ENCODE measurements at places on chromosomes 11 and 22.

DNA sequence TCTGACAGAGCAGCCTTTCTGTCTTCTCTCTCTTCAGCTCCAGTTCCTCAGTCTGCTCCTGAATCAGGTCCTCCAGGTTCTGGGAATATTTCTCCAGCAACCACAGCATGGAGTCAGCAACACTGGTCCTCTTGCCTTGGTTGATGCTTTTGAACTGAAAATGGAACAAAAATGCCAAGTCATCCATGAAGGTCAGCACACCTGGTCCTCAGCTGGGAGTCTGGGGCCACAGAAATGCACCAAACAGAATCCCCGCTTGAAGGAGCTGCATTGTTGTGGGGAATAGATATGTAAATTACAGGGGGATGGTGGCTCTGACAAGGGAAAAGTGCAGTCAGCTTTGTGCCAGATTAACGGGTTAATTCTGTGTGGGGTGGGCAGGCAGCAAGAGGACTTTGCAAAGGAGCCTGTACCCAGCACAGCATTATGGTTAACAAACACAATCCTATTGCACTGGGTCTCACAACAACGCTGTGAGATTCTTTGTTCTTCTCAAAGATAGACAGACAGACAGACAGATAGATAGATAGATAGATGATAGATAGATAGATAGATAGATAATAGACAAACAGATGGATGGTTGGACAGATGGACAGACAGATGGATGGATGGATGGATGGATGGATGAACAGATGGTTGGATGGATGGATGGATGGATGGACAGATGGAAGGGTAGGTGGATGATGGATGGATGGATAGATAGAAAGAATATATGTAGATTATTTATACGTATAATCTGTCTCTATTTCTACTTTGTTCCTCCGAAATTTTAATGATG, 33.8 kb upstream of the LRRC32 start:
- peak; percentile 48 for DNase-seq

DNA sequence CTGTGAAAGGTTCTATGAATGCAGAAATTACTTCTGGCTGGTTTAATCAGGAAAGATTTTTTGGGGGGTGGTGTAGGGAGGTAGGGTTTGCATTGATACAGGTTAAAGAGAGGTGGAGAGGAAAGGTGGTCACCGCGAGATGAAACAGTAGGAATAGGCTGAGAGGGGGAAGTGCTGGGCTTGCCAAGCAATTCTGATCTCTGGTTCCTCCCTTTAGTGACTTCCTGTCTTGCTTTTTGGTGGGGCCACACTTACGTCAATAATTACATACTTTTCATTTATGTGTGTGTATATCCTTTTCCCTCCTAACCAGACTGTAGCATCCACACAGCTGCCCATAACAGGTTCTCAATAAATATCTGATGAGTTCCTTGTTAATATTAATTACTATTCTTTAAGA, 120.0 kb downstream of the CTNND1 start:
- no peak for DNase-seq

- DNase-seq = no peak
These were observed 151.8 kb downstream of the MPPED1 start for GRCh38 chr22:43563571-43563970.

GRCh38 chr22:50474710-50475651, at the start of gene SBF1:
Gene SBF1 (minus strand): TSS chr22:50475035. CDS start chr22:50474840, 195 bp downstream.
- DNase-seq = peak; percentile 72

- DNase-seq = no peak
These were observed 2.1 kb upstream of the DGKZ start for GRCh38 chr11:46345131-46345597.

DNA sequence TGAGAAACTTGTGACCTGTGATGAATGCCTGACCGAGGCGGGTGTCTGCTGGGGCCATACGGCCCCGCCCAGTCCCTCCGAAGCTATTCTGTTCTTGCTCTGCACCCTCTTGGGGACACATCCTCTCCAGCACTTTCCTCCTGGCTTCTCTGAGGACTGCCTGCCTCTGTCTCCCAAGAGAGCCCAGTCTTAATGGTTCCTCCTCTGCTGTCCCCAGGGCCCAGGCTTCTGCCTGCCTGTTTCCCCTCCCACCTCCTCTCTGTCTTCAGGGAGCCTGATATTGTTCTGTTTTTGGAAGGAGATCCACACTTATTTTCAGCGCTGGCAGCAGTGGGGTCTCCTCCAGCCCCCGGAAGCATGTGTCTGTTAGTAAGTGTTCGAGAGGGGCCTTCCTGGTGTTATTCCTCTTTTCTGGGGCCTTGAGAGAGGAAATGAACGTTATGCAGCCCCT, 18.7 kb downstream of the SYNGR1 start:
- no peak for DNase-seq

DNA sequence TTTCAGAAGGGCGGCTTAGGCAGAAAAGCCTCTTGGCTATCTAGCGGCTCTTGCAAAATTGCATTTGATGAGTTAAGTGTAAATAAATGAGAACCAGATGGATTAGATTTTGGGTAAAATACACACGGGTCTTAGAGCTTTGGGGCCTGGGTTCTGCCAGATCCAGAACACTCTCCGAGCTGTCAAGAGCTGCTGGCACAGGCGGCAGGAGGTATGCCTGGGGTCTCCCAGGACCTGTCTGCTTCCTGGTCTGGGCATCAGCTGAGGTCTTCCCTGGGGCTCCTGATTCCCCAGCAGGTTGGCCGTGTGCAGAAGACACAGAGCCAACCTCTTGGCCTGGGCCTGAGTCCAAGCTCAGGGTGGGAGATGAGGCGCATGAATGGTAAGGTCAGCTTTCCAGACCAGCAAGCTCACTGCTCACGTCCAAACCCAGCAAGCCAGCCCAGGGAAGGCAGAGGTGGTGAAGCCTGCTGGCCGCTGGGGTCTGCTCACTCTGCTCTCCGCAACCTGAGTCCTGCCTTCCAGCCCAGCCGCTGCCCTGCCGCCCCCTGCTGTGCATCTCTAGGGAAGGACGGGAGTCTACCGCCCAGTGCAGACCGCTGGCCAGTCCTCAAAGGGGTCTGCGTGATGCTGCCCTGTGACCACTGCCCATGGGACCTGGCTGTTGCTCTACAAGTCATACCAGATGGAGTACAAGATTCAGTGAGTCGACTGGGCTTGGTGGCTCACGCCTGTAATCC, 44.9 kb downstream of the SCUBE1 start:
- no peak for DNase-seq

DNA sequence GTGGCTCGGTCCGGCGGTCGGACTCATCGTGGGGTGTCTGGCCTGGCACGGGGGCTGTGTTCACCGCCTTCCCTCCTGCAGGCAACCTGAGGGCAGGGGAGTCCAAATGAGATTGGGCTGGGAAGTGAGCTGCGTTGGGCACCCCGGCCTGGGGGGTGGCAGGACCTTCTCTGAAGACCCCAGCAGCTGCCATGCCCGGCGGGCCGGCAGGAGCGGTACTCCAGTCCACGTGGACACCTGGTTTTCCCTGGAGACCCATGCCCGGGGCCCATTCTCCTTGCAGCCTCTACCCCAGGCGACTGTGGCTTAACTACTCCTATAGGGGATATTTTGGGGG, 24.5 kb downstream of the LRRC10B start:
- DNase-seq = no peak

GRCh38 chr11:78740199-78741071, 165.8 kb upstream of the NARS2 start:
- DNase-seq = no peak

- no peak for DNase-seq
These were observed 12.6 kb downstream of the CHST1 start for GRCh38 chr11:45652781-45653180.

GRCh38 chr11:20723366-20723765, 54.0 kb downstream of the NELL1 start:
- no peak for DNase-seq

DNA sequence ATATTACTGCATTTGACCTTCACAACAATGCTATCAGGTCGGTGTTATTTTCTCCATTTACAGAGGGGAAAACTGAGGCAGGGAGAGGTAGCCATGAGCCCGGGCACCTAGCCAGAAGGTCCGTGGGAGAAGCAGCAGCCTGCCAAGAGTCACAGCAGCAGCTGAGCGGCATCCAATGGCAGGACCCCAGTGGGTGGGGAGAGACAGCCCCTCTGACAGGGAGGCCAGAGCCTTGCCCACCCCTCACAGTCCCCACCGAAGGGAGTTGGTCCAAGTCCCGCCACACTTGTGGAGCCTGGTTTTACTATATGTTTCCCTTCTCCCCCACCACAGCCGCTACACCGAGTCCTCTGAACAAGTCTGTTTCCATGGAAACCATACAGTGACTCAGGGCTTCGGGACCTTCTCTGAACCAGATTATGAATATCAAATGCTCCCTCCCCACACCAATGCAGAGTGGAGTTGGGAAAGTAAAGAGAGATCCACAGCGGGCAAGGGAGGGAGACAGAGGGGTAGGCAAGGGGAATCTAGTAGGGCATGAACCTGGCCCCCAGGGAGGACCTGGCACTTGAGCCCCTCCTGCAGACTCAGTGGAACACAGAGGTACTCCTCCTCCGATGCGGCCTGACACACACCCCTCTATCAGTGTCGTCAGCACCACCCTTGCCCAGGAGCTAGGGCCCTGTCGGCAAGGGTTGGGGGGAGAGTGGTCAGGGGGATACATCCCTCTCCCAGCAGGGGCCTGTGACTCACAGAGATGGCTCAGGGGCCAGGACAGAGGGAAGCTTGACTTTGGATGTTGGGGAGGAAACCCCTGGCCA, 2.5 kb downstream of the CHST1 start:
- no peak for DNase-seq

DNA sequence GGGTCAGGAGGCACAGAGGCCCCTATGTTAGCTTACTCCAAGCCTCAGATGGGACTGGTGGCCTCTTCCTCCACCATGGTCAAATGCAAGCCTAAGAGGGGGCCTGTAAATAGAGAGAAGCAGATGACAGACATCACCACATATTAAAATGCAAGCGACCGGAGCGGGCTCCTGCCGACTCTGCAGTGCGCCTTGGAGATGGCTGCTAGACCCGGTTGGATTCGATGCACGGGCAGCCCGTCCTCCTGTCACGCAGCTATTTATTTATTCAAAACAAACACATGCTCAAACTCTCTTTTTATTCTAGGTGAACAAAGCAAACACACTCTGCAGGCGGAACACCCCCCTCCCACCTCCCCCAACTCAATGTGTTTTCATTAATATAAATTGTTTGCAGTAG, 208.0 kb downstream of the DSCAML1 start:
- DNase-seq = no peak

- DNase-seq = no peak
These were observed 204.8 kb downstream of the SWAP70 start for GRCh38 chr11:9868641-9869040.

- DNase-seq = no peak
These were observed 771.1 kb downstream of the LRRC4C start for GRCh38 chr11:40688369-40688768.

- DNase-seq = no peak
These were observed 492.6 kb upstream of the CADM1 start for GRCh38 chr11:115996808-115997188.

GRCh38 chr11:125874556-125875124, 12.8 kb upstream of the HYLS1 start:
- peak; percentile 61 for DNase-seq

GRCh38 chr11:109510316-109510715, 88.3 kb downstream of the C11orf87 start:
- no peak for DNase-seq

- DNase-seq = no peak
These were observed 25.2 kb upstream of the NXPE2 start for GRCh38 chr11:114653148-114653547.

DNA sequence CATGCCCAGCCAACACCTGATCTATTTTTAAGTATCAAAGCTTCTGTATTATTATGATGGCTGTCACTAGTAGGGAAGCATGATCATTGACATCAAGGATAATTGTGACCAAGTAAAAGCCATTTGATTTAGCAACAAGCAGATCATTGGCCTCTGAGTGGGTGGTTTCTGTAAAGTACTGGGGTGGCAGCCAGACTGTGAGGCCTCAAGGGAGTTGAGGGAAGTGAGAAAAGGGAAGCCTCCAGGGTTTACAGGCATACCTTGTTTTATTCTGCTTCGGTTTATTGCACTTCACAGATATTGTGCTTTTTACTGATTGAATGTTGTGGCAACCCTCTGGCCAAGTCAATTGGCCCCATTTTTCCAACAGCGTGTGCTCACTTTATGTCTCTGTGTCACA, 60.1 kb downstream of the PRR5L start:
- DNase-seq = no peak

DNA sequence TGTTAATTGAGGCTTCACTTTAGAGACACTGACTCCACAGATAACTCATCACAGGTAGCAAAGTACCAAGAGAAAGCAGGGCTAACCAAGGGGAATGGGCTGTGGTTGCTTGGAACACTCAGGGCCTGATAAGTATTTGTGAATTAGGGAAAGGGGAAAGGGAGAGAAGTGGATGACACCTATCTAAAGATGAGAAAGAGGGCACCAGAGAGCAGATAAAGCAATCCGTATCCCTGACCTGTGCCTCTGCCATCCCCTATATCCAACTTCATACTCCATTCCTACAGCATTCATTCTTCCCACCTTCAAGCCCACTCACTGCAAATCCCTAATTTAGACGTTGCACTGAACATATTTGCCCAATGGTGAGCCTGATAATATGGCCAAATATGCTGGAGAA, 43.0 kb upstream of the API5 start:
- DNase-seq = no peak

GRCh38 chr11:129077191-129077590, 114.9 kb downstream of the ARHGAP32 start:
- no peak for DNase-seq

DNA sequence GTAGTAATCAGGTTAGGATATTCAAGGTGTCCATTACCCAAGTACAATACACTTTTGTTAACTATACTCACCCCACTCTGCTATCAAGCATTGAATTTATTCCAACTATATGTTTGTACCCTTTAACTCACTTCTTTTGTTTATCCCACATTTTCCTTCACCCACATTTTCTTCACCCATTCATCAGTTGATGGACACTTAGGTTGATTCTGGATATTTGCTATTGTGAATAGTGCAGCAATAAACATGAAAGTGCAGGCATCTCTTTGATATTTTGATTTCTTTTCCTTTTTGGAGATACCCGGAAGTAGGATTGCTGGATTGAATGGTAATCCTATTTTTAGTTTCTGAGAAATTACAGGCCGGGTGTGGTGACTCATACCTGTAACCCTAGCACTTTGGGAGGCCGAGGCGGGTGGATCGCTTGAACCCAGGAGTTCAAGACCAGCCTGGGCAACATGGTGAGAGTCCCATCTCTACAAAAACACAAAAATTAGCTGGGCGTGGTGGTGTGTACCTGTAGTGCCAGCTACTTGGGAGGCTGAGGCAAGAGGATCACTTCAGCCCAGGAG, 6.5 kb downstream of the TMEM25 start:
- no peak for DNase-seq

GRCh38 chr11:134676516-134677287, 264.7 kb upstream of the B3GAT1 start:
- DNase-seq = no peak

GRCh38 chr22:40161194-40161593, 16.5 kb upstream of the TNRC6B start:
- no peak for DNase-seq

DNA sequence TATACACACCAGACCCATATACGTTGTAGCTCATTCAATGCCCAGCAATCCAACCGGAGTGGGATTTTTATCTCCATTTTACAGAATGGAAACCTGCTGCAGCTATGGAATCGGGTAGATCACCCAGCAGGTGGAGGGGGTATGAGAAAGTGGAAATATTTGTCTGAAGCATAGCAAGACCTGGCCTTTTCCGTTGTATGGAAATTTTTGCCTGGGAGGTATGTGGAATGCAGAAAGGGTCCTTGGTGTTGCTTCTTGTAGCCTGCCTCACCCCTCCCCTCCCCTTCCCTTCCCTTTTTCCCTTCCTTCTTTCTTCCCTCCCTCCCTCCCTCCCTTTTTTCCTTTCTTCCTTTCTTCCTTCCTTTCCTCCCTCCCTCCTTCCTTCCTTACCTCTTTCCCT, 15.2 kb downstream of the TSPAN18 start:
- no peak for DNase-seq

GRCh38 chr11:36456156-36456555, 53.9 kb downstream of the TRAF6 start:
- DNase-seq = no peak

Data from iPS DF 6.9 (cell line).